Foreskin keratinocyte (primary cell): ENCODE measurements at places on chromosomes 1 and 21. TPM values are rescaled to one million over a fixed set of nuclear protein-coding genes. Genes with fewer than 3 reads are reported as not detected.

Gene CD101
- polyA plus RNA-seq: 0.79 and 1.3 TPM in 2 replicates

Gene DENND2D
- 9.7 and 12.7 TPM in 2 replicates for polyA plus RNA-seq

Gene CLCA1
- not detected in 2 replicates for polyA plus RNA-seq

Gene SFN
- 4,130 and 4,582 TPM in 2 replicates for polyA plus RNA-seq

Gene NUAK2
- 9.5 and 12.4 TPM in 2 replicates for polyA plus RNA-seq

Gene TRIM67
- polyA plus RNA-seq: not detected in 2 replicates

Gene NT5C1A
- not detected in 2 replicates for polyA plus RNA-seq

Gene LRRC38
- polyA plus RNA-seq: not detected in 2 replicates

Gene IQCC
- polyA plus RNA-seq: 3.6 and 4.2 TPM in 2 replicates

Gene IFNAR2
- 11.3 and 11.8 TPM in 2 replicates for polyA plus RNA-seq

Gene HSPB7
- polyA plus RNA-seq: not detected in 2 replicates

Gene RSPH1
- polyA plus RNA-seq: 0.20 and 0.21 TPM in 2 replicates

Gene CD247
- not detected in 2 replicates for polyA plus RNA-seq
